ENCODE measurements at places on chromosomes 4 and X.

DNA sequence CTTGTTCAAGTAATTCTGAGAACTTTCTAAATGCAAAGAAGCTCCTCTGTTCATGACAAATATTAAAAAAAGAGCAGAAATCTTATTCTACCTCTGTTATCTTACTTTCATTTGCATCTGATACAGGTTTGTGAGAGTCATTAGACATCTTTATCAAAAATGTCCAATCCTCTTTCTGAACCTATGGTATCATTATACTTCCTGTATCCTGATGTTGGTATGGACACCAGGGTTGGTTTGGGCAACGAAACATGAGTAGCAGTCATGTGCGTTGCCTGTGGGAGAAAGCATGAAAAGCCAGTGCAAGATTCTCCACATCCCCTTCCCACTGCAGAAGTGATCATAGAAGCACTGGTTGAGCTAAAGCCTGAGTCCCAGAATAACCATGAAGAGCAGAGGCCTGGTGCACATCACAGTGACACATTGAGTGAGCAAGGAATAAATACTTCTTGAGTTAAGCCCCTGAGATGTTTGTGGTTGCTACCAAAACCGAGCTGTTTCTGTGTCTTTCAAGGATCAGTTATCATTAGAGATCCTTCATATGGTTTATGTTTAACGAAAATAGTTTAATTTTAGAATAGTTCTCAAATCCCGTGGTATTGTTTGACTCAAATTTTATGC lies 197.2 kb downstream of the BANK1 start:
- DNase-seq, result no peak

DNA sequence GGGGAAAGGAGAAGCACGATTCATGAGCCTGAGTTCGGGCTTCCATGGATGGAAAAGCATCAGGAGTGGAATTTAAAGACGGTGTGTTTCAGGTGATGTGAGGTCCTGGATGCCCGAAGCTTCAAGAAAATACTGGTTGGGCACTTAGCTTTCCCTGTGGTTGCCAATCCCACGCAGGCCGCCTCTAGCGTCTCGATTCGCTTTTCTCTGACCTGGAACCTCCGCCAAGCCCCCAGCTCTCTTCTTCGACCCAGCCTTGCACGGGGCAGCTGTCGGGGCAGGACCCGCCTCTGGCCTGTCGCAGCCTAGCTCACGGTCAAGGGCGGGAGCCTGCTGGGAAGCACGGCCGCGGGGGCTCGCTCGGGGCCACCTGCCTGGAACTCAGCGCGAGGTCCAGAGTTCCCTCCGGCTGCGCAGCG lies 308 bp upstream of the TLR2 start:
- no peak for DNase-seq

GRCh38 chr4:74969507-74970474 lies 36.9 kb downstream of the PARM1 start:
- no peak for DNase-seq

DNA sequence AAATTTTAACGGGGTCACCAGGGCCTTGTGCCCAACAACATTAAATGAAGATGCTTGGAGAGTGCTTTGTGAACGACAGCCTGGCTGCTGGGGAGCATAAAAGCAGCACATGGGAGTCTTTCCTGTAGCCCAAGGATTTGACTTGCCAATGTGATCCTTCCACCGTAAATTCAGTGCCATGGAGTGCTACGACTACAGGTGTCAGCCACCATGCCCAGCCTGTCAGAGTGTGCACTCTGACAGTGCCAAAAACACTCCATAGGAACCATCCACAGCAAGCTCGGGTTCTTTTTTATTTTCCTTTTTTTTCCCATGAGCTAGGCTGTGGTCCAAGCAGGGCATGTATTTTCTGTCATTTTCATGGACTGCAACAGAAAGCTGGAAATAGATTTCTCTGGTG lies 156.9 kb downstream of the NLGN4X start:
- no peak for DNase-seq

- no peak for DNase-seq
These were observed 1724.5 kb downstream of the C4orf33 start for GRCh38 chr4:130820448-130820847.

- peak; percentile 55 for DNase-seq
These were observed 12.2 kb upstream of the CENPU start for GRCh38 chr4:184745831-184746795.

- no peak for DNase-seq
These were observed 45.6 kb downstream of the EPHA5 start for GRCh38 chr4:65624651-65625050.

DNA sequence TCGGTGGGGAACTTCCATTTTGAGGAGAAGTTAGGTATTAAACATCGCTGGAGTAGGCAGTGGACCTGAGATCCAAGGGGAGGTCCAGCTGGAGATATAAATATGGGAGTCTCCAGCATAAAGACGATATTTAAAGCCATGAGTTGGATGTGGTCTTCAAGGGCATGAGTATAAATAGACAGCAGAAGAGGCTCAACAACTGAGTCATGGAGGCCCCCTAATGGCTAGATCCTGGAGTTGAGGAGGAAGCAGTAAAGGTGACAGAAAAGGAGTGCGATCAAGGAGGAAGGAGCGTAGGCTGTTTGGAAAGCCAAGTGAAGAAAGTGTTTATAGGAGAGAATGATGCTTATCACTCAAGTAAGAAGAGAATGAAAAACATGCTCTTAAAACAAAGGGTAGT lies 18.1 kb upstream of the APBB2 start:
- no peak for DNase-seq

DNA sequence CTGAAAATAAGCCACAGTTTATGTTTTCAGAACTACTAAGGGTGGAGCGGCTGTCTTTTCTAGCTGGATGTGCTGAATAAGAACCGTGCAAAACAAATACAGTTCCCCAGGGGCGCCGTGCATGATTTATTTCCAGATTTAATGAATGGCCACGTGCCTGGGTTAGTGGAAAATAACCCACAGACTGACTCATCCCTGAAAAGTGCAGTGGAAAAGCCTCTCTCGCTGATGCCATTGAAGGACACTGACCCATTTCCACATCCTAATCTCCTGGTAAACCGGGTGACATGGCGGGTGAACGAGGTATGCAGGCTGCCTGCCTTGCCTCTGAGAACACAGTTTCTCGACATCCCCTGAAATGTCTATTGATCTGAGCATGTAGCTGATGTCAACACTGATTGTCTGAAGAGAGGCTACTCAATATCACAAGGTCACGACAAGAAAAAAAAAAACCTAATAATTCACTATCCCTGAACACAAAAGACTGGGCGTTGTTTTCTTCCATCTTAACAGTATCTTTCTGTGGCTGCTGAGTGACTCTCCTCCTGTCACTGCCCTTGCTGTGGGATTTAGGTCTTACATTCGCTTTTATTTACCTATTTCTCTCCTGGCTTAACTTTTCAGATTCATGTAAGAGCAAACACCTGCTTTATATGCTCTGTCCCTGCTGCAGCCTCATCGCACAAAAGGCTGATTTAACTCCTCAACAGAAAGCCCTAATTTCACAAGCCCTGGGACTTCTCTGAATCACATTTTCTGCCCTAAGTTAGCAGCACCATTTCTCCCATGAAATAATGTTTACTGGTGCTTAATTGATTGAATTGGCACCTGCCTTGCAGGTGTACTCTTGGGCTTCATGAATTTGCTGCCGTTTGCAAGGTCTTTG lies 76.9 kb upstream of the SCOC start:
- peak; percentile 38 for DNase-seq

DNA sequence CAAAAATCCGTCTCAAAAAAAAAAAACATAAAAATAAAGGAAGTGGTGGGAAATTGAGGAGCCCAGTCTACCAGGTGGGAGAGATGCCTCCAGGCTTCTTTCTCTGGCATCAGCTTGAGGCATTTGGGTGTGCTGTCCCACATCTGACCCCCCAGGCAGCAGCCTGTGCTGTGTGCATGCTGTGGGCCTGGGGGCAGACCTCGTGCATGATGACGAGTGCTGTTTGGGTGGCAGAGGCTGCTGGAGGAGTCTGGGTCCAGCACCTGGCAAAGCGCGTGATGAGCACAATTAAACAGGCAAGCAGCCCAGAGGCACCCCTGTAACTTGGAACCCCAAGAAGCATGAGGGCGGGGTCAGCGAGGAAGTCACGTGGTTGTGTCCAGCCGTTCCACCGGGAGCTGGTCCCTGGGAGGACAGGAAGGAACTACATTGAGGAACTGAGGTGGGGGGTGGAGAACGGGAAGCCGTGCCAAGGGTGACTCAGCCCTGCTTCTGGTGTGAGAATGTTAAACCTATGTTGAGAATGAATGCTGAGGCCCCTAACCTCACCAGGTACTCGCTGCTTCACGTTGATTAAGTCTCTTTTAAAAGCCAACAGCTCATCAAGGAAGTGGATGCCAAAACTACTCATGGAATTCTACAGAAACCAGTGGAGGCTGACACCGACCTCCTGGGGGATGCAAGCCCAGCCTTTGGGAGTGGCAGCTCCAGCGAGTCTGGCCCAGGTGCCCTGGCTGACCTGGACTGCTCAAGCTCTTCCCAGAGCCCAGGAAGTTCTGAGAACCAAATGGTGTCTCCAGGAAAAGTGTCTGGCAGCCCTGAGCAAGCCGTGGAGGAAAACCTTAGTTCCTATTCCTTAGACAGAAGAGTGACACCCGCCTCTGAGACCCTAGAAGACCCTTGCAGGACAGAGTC lies 6.1 kb downstream of the TACC3 start:
- DNase-seq, result peak; percentile 65

GRCh38 chrX:118594697-118595420 lies 99.2 kb downstream of the DOCK11 start:
- no peak for DNase-seq

DNA sequence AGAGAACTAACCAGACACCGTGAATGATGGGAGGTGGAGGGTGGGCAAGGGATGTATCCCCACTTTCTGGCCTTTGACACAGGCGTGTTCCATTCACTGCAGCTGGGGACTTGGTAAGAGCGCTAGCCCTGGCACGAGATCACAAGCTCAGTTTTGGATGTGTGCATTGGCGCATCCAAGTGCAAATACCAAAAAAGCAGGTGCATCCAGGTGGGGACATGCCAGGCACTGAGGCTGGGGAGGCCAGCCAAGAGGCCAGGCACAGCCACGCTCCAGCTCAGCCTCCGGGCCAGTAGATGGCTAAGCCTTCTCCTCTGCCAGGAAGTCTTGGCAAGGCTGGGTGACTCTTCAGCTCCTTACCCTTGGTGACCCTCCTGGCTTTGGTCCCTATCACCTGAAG lies 4.4 kb upstream of the ZFP92 start:
- DNase-seq, result no peak

DNA sequence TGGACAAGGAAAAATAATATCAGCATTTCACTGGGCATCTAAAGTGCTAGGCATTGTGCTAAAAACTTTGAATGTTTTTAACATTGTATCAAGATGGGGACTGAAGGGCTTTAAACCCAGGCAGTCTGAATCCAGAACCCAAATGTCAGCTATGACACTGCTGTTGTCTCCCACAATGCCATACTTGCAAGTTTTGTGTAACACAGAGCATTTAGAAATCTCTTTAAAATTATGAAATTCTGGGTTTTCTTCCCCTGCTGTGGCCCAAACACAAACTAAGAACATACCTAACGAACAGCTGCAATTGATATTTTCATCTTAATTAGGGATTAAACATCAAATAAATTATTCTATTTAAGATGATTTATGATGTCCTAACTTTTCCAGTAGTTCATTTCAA lies 66.8 kb upstream of the LSM6 start:
- DNase-seq, result no peak

DNA sequence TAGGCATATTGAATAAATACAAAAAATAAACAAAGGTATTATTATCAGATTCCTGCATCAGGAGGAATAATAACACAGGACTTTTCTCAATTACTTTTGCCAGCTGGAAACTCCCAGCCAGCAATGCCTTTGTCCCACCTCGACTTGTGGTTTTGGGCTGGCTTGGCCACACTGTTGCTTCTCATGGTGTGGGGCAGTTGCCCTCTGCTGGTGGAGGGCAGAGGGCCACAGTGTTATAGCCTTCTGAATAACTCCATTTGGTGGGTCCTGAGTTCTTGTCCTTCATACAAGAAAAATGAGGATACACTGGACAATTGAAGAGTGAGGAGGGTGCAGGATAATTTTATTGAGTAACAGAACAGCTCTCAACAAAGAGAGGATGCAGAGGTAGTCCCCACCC lies 1206.0 kb upstream of the ADGRL3 start:
- no peak for DNase-seq

Data from HFF-Myc (cell line).